ENCODE measurements at places on chromosomes 4 and X.

DNA sequence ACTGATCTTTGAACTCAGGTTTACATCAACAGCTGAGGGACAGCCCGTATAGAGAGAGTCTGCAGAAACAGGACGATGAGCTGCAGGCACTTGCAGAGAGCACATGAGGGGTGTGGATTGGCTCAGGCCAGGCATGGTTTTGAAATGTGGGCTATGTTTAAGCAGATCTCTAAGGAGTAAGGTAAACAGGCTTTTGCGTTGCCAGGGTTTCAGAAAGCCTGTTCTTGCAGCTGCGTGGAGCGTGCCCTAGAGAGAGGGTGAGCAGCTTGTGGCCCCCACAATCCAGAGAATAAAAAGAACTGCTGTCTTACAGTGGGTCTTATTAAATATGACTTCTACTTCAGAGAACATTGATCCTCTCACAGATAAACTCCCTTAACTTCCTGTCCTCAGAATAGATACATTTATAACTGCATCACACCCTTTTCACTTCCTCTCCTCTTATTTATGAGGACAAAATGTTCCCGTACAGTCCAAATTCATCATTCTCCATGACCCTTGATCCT is 64.1 kb downstream of the TMA16 start:
- no peak for DNase-seq

- DNase-seq: peak; percentile 33
These were observed 27.5 kb downstream of the PCYT1B start for GRCh38 chrX:24619647-24620046.

DNA sequence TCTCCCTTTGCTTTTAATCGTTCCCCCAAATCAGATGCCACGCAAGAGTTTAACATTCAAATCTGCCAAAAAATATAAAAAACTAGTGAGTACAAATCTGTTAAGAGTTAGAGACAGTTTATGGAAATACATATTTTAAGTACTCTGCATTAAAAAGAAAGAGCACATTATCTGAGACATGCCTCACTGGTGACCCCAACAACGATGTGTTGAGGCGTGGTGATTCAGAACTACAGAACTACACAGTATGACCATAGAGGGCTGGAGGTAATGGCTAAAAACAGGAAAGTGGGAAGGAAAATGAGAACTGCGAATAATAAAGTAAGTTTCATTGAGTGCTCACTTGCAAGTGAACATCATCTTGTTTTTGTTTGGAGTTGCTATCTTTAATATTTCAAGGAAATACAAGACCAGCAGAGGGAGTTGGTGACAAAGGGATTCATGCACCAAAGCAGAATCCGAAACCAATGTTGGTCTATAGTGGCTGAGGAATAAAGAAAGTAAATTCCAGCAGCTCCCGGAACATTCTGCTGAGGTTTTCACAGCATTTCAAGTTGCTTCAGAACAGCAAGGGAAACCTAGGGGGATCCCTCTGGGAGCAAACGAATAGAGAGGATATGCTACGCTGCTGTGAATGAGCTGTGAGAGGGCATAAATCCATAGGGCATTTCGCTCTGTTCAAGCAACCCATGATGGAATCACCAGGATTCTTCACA is 92.2 kb downstream of the DCHS2 start:
- DNase-seq: no peak

GRCh38 chr4:139316733-139317132 is 14.5 kb upstream of the NDUFC1 start:
- DNase-seq: no peak

GRCh38 chr4:158850800-158851644 is 82.2 kb downstream of the FNIP2 start:
- no peak for DNase-seq

DNA sequence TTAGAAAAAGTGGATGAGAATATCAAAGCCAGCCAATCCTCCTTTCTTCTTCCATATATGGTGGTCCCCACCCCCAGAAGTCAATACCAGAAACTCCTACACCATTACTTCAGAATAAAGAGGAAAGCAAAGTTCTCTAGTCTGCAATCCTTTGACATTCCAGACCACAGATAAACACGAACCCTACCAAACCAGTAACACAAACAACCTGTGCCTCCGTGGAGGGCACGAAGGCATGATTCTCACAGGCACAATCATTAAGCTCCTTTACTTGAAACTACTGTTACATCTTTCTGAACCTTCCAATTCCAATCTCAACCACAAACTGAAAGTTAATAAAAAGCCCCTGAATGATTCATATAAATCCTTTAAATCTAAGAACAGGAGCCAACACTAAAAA is 16.3 kb downstream of the MAML3 start:
- no peak for DNase-seq

DNA sequence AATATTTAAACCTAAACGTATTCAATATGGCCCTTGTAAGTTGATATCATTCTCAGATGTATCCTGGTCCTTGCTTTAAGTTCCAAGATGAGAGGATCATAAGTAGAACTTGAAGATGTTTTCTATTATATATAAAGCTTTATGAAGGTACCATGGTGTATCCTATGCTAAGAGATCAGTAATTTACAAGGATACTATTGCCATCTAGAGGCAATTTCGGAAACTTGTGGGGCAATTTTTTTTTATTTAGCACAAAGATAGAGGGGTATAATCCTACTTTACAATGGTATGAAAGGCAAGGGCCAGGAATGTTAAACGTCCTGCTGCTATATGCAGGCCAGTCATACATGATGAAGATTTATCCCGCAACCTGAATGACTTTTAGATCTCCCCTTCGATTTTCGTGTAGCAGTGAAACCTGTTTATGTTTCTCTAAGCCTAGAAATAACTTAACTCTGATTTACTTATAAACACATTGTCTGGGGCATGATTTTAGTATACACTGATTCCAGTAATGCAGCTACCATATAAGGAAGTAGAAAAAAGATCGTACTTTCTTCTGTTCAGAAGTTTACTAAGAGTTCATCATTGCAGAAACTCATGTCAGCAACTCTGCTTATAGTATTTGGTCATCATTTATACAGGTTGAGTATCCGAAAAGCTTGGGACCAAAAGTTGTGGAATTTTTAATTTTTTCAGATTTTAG is 2.6 kb downstream of the SLC25A31 start:
- peak; percentile 16 for DNase-seq

GRCh38 chrX:37783305-37783704 is 3.4 kb downstream of the CYBB start:
- DNase-seq: no peak
